ENCODE measurements at places on chromosomes 5 and 9. TPM values are rescaled to one million over a fixed set of nuclear protein-coding genes. Genes with fewer than 3 reads are reported as not detected.

DNA sequence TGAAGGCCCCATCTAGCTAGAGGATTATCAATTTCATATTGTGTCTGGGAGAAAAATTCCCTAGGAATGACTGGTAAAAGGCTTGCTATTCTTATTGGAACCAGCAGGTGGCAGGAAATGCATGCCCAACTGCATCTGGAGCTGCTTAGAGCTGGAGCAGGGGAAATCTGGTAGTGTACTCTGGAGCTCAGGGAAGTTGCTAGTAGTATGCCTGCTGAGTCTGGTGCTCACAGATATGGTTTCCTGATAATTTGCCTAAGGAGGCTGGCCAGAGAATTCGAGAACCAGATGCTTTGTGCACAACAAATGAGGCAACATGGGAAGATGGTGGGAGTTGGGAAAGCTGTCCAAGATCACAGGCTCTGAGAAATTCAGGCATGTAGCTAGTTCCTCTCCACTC is 53.7 kb downstream of the G3BP1 start:
- H3K27me3 ChIP-seq = no peaks in the 10 kb centered on the region
- no peak overlapping the region for H3K27ac ChIP-seq
- no peak overlapping the region for H3K4me3 ChIP-seq
- H3K36me3 ChIP-seq = no peaks in the 10 kb centered on the region
- no peak for DNase-seq

GRCh38 chr5:172274951-172275753 is 8.4 kb downstream of the UBTD2 start:
- H3K4me1 ChIP-seq = peaks cover 41% of the 10 kb centered on the region
- H3K27me3 ChIP-seq = no peaks in the 10 kb centered on the region
- H3K27ac ChIP-seq = peak overlapping the region; percentile 44

GRCh38 chr9:87107072-87107471 is 159.8 kb upstream of the GAS1 start:
- H3K36me3 ChIP-seq = peaks cover 4% of the 10 kb centered on the region
- H3K4me1 ChIP-seq = peaks cover 54% of the 10 kb centered on the region
- DNase-seq = no peak
- no peaks in the 10 kb centered on the region for H3K27me3 ChIP-seq
- H3K27ac ChIP-seq = peak overlapping the region; percentile 18

ACTL7B gene
- not detected for total RNA-seq

DNA sequence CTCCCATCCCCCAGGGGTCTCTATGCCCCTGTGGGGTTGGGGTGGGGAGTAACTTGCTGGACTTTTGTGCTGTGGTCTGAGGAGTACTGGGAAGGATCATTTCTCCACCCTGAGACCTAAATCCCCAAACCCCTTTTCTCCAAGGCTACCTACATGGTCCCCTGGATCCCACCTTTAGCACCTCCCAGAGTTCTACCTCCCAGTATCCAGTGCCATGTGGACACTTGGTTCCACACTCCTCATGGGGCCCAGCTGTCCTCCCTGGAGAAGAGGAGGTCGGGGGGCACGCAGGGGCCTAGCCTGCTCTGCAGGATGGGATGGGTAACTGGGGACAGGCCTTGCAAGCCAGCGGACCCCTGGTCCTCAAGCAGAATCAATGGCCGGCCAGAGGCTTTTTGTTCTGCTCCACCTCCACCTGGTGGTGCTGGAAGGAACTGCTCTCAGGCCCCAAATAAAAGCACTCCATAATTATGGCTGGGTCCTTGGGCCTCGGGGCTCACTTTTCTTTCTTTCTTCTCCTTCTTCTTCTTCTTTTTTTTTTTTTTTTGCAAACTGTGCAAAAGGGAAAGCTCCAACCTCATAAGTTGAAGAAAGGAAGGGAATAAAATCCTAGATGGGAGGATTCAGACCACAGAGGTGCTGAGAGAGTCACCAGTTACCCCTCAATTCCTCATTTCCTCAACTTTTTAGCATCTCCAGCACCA is 68.4 kb downstream of the PSD2 start:
- no peaks in the 10 kb centered on the region for H3K36me3 ChIP-seq
- no peaks in the 10 kb centered on the region for H3K4me1 ChIP-seq
- H3K27me3 ChIP-seq = peaks cover 50% of the 10 kb centered on the region
- no peak overlapping the region for H3K27ac ChIP-seq

ZNF483 gene
- 6.3 TPM for total RNA-seq

PDCD1LG2 gene
- total RNA-seq = 1.7 TPM

DNA sequence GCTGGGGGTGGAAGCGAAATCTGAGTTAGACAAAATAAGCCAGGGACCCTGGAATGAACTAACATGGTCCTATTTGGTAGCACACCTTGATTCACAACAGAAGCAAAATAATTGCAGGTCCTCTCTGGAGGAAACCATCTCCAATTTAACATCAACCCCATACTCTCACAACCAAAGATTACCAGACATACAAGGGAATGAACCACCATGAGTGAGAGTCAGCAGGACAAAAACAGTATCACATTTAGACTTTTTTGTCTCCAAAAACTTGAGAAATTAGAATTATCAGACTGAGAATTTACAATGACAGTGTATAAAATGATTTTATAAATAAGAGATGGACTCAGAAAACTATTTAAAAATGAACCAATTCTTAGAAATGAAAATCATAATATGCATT is 21.1 kb downstream of the PPP1R2B start:
- H3K36me3 ChIP-seq = no peaks in the 10 kb centered on the region
- no peak overlapping the region for H3K4me3 ChIP-seq
- DNase-seq = no peak

DNA sequence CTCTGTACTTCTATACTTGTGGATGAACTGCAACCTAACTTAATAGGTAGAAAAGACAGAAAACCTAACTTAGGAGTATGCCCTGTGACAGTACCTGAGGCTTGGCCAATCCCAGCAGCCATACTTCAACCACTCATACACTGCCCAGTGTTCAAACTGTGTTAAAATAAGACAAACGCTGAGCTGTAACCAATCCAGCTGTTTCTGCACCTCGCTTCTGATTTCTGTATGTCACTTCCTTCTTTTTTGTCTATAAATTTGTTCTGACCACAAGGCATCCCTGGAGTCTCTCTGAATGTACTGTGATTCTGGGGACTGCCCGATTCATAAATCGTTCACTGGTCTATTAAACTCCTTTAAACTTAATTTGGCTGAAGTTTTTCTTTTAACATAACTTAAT is 41.4 kb downstream of the AUH start:
- H3K4me3 ChIP-seq = no peak overlapping the region
- H3K4me1 ChIP-seq = no peaks in the 10 kb centered on the region
- no peak overlapping the region for H3K27ac ChIP-seq

DNA sequence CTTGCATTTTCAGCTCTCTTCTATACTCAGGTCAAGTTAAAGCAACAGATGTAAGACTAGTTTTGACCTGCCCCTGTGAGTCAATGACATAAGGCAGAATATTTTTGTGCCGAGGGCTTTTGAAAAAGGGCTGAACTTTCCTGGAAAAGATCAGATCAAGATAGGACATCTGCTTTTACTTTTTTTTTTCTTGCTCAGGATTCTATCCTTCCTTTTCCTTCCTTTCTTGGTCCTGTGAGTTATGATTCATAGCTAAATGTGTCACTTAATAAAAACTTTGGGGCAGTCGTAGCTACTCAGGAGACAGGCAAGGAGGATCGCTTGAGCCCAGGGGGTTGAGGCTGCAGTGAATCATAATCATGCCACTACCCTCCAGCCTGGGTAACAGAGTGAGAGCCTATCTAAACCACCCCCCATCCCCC is 84.3 kb upstream of the BRINP1 start:
- no peak overlapping the region for H3K4me3 ChIP-seq
- no peaks in the 10 kb centered on the region for H3K4me1 ChIP-seq
- no peak overlapping the region for H3K27ac ChIP-seq
- no peaks in the 10 kb centered on the region for H3K27me3 ChIP-seq
- H3K36me3 ChIP-seq = no peaks in the 10 kb centered on the region
- no peak for DNase-seq

SLC2A8 gene
- 18.2 TPM for total RNA-seq

DNA sequence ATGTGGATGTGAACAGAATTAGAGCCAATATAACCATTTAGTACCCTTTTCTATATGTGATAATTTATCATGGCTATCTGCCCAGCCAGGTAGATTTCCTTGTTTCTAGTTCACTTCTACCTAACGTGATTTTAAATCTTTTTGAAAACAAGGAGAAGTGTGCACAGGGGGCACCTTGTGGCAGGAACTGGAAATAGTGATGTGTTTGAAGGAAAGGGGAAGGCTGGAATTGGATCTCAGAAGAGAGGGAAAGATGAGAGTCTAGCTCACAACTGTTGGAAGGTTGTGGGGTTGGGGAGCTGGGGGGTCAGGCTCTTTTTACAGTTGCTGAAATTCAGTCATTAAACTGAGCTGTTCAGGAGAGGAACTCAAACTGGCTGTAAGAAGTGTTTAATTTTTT is 219.5 kb downstream of the KCTD16 start:
- H3K36me3 ChIP-seq = no peaks in the 10 kb centered on the region
- H3K4me1 ChIP-seq = no peaks in the 10 kb centered on the region
- no peak for DNase-seq
- H3K27me3 ChIP-seq = no peaks in the 10 kb centered on the region
- no peak overlapping the region for H3K4me3 ChIP-seq

- H3K27me3 ChIP-seq = no peaks in the 10 kb centered on the region
- H3K4me3 ChIP-seq = no peak overlapping the region
- peaks cover 59% of the 10 kb centered on the region for H3K4me1 ChIP-seq
- H3K27ac ChIP-seq = no peak overlapping the region
Measured at GRCh38 chr9:78005231-78006002, 26.2 kb downstream of the GNAQ start.

- H3K27me3 ChIP-seq = peaks cover 8% of the 10 kb centered on the region
- H3K36me3 ChIP-seq = no peaks in the 10 kb centered on the region
- DNase-seq = no peak
Measured at GRCh38 chr9:70945301-70945700, 176.1 kb downstream of the TRPM3 start.

DNA sequence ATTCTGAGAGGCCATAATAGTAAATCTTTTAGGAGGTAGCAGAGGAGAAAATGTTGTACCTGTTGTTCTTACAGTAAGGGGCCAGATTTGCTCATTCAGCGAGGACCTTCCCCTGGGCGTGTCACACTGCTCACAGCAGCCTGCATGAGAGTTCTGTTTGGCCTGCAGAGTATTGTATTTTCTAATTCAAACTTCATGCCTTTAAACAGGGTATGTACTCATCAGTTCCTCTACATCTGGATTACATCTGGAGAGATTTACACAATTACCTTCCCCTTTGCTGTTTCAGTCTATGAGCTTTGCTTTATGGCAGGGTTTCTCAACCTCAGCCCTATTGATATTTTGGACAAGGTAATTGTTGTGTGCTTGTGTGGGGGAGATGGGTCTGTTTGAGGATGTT is 170.9 kb upstream of the STK32A start:
- H3K4me1 ChIP-seq = no peaks in the 10 kb centered on the region
- H3K4me3 ChIP-seq = no peak overlapping the region
- H3K36me3 ChIP-seq = no peaks in the 10 kb centered on the region
- DNase-seq = no peak
- H3K27me3 ChIP-seq = peaks cover 6% of the 10 kb centered on the region

DNA sequence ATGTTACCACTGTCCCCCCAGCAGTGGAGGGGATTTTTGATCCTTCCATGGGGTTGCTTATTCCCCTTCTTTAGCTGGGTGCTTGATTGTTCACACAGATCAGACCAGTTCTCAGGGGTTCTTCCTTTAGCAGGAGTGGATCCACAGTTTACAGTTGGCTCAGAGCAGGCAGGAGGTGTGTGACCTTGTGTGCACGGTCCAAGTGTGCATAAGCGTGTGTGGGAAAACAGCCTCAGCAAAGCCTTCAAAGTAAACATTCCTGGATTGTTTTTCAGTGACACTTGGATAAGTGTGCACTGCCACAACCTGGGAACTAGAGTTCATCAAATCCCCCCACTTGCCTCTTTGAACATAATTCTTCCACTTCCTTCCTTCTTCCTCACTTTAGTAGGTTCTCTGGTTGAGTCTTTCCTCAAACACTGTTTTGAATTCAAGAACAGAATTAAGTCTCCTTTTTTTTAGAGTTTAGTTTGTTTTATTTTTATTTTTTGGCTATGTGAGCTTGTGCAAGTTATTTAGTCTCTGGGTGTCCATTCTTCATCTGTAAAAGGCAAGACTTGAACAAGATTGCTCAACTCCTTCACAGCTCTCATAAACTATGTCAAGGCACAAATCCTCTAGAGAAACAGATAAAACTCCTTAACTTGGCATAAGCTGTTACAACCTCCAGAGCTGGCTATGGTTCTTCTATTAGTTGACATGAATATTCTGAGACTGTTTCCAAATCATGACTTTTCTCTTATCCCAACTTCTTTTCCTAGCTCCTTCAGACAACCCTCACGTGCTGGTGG is 78.0 kb downstream of the OSMR start:
- no peak for DNase-seq
- peak overlapping the region; percentile 50 for H3K27ac ChIP-seq
- no peaks in the 10 kb centered on the region for H3K27me3 ChIP-seq
- H3K4me3 ChIP-seq = no peak overlapping the region

TMEM252 gene
- not detected for total RNA-seq
